Activated naive CD4-positive, alpha-beta T cell treated with Interleukin-2 at 50 U/mL for 16 hours (primary cell): ENCODE measurements at places on chromosomes 2 and 18.

GRCh38 chr2:47041063-47041462, 114.0 kb downstream of the STPG4 start:
- no peak for DNase-seq

GRCh38 chr2:201790291-201790690, 9.6 kb upstream of the ALS2 start:
- DNase-seq = no peak

DNA sequence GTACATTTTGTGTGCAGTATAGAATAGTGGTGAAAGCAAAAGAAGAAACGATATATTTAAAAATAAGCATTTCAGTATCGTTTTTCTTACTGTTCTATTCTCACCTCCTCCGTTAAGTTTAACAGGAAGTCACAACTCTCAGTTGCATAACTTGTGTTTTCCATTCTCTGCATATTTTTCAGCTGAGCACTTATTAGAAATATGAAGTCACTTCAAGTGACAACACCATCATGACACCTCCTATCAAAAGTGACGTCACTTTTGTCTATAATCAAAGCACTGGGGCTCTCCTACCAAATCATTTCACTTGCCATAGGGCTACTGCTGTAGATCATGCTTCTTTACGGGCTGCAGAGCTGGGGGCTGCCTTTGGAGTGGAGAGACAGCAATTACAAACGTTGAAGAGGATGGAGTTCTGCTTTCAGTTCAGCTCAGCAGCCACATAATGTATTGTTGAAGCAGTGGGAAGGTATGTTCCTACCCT, 36.3 kb downstream of the STAT4 start:
- peak; percentile 30 for DNase-seq

GRCh38 chr2:172098650-172099471, 3.8 kb downstream of the DLX2 start:
- peak; percentile 42 for DNase-seq

- DNase-seq = no peak
Observed at GRCh38 chr2:201936817-201937216, 96.8 kb upstream of the FZD7 start.

GRCh38 chr18:51330148-51330547, 132.7 kb upstream of the MEX3C start:
- DNase-seq = no peak

DNA sequence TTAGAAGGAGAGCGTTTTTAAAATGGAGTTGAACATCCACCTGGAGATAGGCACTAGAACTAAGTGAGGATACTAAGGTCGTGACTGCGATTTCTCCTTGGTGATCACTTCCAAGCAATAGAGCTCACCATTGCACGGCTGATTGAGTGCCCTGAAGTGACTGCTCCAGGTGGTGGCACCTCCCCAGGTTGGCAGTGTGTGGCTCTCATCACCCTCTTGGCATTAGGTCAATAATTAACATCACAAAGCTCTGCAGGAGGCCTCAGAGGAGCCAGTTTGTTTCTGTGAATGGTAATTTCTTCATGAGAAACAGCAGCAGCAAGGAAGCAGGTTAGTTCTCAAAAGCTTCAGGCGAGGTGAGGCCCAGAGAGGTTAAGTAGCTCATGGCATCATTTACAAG, 259.6 kb downstream of the CLIP4 start:
- no peak for DNase-seq

DNA sequence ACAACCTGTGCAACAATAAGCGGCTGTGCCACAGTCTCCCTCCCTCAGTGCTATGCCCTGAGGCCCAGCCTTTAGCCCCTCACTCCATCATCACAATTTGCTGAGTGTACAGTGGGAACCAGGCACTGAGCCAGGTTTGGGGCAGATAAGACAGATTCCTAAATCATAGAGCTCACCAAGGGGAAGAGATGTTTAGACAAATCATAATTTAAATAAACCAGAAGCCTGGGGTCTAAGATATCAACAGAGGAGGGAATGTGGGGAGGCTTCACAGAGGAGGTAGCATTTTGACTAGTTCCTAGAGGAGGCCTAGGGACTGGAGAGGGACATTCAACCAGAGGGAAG, 139.3 kb upstream of the EPAS1 start:
- no peak for DNase-seq

DNA sequence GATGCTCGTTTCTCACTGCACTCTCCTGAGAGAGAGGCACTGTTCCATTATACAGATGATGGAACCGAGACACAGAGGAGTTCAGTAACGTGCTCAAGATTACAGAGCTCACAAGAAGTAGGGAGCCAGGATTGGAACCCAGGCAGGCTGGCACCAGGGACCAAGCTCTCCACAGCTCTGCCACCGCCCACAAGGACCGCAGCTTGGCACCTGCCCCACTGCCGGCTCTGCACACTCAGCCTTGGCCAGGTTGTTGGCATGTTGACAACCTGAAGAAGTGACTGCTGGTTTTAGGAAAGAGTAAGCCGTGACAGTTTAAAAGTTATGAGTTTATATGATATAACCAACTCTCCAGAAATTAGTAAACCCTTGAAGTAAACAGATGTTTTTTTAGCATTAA, 48.0 kb upstream of the ITM2C start:
- no peak for DNase-seq

- DNase-seq = no peak
Observed at GRCh38 chr2:120748310-120748709, 12.6 kb downstream of the GLI2 start.

DNA sequence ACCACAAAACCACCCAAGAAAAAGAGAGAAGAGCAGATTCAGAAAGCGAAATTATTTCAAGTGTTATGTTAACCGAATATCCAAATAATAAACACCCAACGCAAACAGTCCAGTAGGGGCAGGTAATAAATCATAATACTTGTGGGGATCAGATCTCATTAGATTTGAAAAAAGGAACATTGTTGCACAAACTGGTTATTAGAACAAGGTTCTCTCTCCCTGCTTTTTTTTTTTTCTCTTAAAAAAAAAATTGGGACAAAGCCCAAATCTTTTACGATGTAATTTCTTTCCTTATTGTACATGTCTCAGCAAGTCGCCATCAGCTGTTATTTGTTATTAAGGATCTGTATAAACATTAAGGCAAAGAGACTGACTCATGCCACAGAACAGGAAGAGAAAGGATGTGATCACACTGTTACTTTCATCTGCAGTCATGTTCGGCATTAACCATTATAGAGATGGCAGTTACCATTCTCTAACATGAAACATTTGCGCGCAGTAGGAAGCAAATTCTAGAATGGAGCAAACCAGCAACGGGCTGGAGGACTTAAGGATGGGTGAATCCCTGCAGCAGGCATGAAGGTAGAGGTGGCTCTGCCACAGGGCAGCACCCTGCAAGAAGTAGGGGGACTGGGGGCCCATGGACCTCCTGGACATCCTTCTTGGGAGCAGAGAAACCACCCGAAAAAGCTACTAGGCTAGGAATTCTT, 42.0 kb downstream of the EPHA4 start:
- DNase-seq = no peak

DNA sequence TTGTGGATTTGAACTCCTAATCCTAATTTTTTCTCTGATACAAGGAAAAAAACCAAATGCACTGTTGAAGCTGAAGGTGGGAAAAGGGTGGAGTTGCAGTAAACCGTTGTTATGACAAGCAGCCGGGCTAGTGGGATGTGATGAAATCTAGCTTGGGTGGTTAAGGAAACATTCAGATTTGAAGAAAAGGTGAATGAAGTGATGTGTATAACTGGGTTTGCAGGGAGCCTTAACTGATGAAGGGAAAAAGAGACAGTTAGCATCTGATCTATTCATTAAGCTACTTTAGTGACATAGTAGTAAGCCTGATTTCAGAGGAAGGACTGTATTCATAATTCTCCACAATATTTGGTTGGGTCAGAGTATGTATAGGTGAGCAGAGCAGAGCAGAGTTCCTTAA, 3.5 kb downstream of the EML6 start:
- no peak for DNase-seq

DNA sequence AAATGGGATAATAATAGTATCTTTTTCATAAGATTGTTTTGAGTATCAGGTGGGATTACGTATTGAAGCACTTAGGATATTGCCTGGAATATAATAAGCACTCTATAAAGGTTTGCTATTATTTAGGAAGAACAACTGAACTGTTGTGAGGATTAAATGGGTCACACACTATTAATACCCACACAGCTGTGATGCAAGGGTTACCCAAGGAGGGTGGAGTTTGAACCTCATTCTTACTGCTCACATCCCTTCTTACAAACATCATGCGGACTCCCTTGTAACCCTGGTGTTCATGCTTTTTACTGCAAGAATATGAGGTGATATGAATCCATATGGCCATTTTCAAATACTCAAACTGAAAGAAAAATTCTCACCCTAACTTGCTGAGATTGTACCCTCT, 113.5 kb downstream of the KCTD1 start:
- no peak for DNase-seq
